ENCODE measurements at places on chromosomes 6 and 20.

DNA sequence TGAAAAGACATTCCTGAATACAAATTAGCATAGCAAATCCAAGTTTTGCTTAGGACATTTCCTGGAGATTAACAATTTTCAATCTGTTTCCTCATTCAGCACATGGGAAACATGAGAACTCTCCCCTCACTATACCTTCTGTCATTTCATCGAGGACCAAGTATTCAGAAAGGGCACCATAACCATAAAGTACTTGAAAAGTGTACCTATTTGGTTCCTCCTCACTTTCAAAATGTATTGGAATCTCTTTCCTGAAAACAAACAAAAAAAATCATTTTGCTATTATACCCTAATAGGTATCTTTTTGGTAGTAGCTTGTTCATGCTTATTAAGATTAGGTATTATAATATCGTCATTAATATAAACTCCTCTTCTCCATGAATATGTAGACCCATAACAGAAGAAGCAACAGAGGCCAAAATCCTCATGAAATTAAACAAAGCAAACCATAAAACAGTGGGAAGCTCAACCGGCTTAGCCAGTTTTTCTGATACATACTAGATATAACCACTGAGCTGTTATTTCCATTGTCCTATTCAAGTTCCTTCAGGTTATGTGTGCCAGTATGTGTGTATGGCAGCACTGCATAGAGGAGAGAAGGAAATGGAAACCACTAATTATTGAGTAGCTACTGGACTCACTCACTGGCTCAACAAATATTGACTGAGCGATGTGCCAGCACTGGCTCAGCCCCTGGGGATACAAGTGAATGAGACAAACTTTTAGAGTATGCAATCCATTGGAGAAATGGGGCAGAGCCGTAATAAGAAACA lies 274.0 kb downstream of the MAFB start:
- DNase-seq = no peak

DNA sequence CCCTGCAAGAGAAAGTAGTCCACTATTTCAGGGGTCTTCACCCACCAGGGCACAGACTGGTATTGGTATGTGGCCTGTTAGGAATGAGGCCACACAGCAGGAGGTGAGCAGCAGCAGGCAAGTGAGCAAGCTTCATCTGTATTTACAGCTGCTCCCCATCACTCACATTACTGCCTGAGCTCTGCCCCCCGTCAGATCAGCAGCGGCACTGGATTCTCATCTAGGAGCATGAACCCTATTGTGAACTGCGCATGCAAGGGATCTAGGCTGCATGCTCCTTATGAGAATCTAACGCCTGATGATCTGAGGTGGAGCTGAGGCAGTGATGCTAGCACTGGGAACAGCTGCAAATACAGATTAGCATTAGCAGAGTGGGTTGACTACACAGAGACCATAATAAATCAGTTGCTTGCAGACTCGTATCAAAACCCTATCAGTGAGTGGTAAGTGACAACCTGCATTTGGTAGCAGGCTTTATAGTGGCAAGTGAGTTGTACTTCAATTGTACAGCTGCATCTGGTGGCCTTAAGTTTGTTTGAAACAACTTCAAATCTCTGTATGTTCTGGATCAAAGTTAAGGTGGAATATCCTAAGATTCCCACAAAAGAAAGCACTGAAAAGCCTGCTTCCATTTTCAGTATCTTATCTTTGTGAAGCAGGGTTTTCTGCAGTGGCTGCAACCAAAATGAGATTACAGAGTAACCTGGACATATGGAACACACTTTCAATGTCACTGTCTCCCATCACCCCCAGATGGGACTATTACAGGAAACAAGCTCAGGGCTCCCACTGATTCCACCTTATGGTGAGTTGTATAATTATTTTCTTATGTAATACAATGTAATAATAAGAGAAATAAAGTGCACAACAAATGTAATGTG lies 12.8 kb downstream of the C6orf141 start:
- DNase-seq = no peak

GRCh38 chr20:53925651-53926401 lies 144.6 kb downstream of the BCAS1 start:
- no peak for DNase-seq

DNA sequence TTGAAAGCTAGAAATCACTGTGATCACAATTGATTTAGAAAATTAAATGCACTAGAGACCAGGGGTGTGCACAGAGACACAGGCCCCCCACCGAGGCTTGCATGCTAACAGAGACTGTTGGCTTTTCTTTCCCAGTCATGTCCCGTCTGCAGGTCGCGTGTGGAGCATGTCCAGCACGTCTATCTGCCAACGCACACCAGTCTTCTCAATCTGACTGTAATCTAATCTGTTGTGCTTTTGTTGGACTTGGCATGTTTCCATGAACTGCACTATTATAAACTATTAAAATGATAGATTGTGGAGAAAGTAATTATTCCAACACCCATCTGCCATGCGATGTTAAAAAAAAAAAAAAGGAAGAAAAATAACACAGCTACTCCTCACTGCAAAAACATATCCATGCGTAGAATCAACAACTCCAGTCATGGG lies 17.7 kb downstream of the MYLIP start:
- DNase-seq = no peak

- DNase-seq = no peak
Measured at GRCh38 chr6:12798326-12798725, 81.8 kb downstream of the PHACTR1 start.

GRCh38 chr20:51169813-51170212 lies 146.9 kb upstream of the KCNG1 start:
- no peak for DNase-seq

- no peak for DNase-seq
Measured at GRCh38 chr20:59820204-59821041, 113.0 kb downstream of the SYCP2 start.

DNA sequence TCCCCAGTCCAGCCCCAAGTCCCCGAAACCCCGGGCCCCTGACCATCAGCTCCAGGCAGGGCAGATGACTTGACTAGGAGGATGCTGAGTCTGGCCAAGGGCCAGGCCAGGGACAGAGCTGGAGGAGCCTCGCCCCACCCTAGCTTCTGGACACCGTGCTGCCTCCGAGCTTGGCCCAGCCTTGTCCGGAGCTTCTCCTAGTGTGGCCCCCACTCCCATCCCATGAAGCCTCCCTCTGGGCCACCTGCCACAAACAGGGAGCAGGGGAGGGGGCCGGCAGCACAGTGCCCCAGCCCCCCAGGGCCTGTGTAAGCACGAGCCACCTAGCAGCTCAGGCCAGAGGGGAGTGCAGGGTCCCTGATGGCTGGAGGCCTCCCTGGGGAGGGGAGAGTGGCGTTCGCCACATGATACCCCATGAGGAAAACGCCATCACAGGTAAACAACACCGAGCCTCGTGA lies 5.3 kb downstream of the EEF1A2 start:
- no peak for DNase-seq

DNA sequence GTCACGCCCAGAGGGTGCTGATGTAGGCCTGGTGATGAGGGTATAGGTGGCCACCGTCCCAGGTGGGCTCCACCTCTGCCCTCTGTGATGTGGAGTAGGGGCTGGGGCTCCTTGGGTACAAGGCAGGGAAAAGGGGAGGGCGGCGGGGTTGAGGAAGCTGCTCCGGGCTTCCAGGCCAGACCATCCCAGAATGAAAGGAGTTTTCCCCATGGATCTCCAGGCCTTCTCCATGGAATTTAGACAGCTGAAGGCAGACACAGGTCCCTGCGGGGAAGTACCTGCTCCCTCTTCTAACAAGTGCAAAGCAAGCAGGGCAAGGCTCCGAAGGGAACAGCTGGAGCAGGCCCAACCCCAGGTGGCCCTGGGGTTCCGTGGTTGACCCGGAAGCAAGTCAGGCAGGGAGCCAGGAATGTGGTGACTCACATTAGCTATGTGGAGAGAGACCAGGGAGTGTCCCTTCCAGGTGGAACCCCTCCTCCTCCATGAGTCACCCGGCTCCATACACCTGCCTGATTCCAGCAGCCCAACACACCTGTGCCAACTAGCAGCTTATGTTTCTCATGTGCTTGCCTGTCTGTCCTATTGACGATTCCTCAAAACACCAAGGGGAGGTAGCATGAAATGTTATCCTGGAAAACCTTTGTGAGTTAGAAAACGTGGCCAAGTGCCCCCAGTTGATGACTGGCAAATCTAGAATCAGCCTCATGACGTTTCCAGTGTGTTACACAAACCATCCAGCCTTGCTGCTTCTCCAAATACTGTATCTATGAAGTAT lies 59.7 kb upstream of the SNX9 start:
- DNase-seq = no peak

DNA sequence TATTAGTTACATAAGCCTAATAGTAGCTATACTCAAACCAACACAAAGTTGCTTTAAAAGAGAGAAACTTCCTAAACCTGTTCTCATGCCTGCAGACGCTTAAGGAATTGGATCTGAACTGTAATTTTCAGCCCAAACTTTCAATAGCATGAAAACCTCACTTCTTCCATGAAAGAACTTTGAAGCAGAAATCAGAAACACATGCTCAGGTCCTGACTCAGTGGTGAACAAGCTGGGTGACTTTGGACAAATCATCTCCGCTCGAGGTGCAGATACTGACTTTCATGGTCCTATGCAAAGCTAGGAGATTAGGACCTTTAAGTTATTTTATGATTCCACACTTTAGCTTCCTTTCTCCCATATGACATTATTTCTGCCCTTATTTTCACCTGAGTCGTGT lies 36.5 kb downstream of the NOX3 start:
- no peak for DNase-seq

GRCh38 chr6:3009930-3010329 lies 10.2 kb downstream of the NQO2 start:
- DNase-seq = no peak

DNA sequence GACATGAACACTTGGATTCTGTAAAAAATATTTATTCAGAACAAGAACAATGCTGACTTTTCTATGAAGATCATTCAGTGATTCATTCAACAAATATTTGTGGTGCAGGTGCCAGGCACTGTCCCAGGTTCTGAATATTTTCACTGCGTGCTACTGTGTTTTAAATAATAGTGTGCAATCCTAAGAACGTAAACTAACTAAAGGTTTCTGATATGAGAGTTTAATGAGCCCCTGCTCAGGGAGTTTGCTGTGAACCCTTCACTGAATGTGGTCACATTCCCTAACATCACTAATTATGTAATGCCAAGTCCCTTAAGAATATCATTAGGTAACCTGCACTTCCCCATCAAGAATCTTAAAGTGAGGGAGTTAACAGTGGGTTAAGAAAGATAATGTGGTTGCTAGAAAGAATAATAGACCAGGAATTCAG lies 1.7 kb upstream of the TMEM170B start:
- no peak for DNase-seq

DNA sequence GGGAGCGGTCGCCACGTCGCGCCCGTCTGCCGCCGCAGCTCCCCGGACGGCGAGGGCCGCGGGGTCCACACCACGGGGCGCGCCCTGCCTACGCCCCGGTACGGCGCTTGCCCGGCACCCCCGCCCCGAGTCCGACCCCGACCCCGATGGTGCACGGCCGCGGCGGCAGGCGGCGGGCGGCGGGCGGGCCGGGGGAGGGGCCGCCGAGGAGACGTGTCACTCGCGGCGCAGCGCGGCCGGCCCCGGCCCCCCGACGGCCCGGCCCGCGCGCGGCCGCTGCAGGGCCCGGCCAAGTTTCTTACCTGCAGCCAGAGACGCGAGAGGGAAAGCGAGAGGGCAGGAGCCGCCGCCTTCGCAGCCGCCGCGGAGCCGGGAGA lies 328 bp downstream of the RRBP1 start:
- DNase-seq = no peak

DNA sequence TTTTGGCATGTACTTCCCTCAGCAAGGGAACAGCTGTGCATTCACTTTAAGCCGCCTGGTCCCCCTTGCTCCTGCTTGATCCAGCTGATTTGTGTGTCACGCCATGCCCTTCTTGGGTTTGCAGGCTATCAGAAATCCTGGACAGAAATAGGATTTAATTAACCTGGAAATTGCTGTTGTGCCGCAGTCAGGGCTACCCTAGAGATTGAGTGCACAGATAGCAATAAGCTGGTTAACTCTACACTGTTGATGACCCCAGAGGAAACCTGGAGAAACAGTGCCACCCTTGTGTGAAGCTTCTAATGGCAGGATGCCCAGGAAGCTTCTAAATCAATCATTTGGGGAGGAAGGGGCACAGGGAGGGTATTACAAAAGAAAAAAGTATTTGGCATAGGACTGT lies 199.0 kb downstream of the JARID2 start:
- DNase-seq = no peak

Measured in activated naive CD4-positive, alpha-beta T cell (primary cell).